Femur (tissue), 1 donor: ENCODE measurements at places on chromosomes 1 and 21.

DNA sequence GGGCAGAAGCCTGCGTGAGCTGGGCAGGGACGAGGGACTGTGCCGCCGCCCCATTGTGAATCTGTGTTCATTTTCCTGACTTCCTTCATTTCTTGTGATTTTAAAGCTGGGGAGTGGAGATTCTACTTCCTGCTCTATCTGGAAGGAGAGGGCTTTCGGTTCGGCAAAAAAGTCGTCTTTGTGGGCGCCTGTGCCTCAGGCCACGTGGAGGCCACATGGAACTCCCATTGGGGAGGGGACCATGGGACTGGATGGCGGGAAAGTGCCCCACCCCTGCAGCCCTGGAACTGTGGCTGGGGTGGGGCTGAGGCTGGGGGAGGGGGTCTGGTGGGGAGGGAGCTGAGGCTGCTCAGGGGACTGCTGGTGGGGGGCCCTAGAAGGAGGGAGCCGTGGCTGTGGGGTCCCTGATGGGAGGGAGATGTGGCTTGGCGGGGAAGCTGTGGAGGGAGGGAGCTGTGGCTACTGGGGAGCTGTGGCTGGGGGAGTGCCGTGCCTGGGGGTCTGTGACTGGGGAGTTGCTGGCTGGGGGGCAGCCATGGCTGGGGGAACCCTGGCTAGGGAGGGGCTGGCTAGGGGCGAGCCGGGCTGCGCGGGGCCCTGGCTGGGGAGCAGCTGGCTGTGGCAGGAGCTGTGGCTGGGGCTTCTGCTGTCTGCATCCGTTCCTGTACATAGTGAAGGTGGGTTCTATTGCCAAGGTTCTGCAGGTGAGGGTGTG lies 31.5 kb downstream of the COL18A1 start:
- no peak for DNase-seq

DNA sequence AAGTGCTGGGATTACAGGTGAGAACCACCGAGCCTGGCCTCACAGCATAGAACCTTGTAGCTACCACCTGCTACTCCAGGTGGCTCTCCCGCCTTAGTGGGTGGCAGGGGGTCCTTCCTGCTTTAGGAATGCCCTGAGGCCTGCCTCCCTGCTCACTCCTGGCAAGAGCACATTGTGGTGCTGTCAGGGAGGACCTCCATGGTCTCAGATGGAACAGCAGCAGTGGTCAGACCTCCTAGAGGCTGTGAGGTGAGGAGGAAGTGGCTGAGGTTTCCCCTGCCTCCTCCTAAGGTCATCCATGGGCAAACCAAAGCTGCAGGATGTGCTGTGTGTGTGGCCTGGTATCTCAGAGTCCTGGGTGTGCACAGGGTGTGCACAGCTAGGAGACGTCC lies 6.7 kb downstream of the SOX13 start:
- no peak for DNase-seq

DNA sequence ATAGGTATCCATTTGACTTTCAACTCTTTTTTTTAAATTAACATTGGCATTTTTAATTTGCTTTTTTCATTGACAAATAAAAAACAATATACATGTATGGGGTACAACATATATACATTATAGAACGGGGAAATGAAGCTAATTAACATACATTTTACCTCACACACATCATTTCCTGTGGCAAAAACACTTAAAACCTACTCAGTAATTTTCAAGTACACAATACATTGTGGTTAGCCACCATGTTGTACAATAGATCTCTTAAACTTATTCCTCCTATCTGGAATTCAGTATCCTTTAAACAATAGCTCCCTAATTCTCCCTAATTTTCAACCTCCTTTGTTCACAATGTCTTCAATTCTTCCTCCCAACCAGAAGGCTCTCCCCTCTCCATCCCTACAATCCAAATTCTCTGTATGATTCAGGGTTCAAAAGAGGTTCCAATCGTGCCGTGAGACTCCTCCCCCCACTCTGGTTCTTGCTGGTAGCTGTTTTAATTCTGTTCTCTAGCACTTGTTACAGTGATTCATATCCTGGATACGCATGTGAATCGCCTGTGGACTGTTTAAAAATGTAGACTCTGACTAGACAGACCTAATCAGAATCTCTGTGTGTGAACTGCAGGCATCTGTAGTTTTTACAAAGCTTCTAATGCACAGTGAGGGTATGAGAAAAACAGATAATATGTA lies 87.6 kb upstream of the DUSP10 start:
- no peak for DNase-seq

DNA sequence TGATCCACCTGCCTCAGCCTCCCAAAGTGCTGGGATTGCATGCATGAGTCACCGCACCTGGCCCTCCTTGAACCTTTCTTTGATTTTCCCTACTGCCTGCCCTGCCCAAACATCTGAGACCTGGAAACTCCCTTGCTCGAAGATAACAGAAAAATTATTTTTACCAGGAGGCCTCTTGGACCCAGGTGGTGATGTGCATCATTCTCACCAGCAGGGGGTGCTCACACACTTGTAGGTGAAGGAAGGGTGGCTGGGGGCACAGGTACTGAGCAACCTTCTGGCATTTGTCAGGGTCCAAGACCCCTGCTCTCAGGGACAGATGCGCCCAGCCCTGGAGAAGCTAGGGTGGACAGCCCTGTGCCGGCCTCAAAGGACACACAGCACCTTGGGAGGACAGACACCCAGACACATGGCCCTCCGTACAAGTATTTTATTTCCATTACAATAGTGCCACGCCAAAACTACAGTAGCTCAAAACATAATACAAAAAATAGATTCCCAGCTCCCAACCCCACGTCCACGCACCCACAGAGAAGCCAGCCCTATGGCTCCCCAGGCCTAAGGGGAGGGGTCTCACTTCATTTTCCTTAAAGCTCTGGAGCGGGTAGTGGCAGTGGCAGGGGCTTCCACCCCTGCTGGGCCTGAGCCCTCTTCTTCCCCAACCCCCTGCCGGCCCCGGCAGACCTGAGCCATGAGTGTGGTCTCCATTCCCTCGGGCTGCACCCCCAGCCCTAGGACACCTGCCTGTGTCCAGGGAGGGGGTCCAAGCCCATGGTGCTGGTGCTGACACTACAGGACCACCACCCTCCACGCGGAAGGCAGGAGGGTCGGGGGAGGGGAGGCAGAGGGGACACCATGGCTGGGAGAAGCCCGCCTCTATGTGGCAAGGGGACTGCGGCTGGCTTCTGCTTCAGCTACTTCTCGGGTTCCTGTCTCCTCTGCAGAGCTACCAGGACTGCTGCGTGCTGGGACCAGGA lies 40.4 kb upstream of the EIF4G3 start:
- no peak for DNase-seq

GRCh38 chr1:30358500-30358899 lies 364.9 kb downstream of the MATN1 start:
- DNase-seq = no peak
